Large intestine (tissue), 12 donors: ENCODE measurements at places on chromosomes 13 and 19.
A peak's percentile ranks its signal among the peaks of the same experiment; 100 is the strongest.

GRCh38 chr13:31172535-31172934, 10.8 kb upstream of the HSPH1 start:
- DNase-seq: no peak

GRCh38 chr13:25928941-25929505, 122.8 kb downstream of the SHISA2 start:
- DNase-seq: no peak

- DNase-seq: peak; percentile 87
Observed at GRCh38 chr19:11142528-11143171, 12.9 kb downstream of the SPC24 start.

DNA sequence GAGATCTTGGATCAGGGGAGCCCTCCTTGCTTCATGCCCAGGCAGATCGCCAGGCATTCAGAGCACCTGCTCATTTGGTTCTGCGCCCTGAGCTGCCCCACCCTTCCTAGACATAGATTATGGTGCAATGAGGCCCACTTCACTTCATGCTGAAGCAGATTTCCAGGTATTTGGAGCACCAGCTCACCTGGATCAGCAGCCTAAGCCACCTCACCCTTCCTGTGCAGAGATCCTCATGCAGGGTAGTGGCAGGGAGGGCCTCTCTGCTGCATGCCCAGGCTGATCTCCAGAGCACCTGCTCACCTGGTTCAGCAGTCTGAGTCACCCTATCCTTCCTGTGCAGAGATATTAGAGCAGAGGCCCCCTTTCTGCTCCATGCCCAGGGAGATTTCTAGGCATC, 1966.1 kb downstream of the PCDH9 start:
- no peak for DNase-seq

- no peak for DNase-seq
Observed at GRCh38 chr19:1163283-1163933, 10.7 kb downstream of the SBNO2 start.
